ENCODE measurements at places on chromosomes 2 and 18.

- no peak for DNase-seq
These were observed 15.9 kb downstream of the RNF152 start for GRCh38 chr18:61876899-61877298.

GRCh38 chr2:195532628-195533271 is 124.3 kb upstream of the SLC39A10 start:
- no peak for DNase-seq

DNA sequence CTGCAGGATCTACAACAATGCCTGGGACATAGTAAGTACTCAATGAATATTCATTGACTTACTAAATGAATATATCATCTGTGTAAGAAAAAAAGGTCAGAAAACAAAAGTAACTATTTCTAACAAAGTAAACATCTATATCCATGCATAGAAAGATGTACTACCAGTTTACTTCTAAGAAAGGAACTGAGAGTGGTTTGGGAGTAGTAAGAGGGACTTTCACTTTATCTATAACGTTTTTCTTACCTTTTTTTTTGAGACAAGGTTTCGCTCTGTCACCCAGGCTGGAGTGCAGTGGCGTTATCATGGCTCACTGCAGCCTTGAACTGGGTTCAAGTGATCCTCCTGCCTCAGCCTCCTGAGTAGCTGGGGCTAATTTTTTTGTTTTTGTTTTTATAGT is 25.7 kb downstream of the DHX57 start:
- no peak for DNase-seq

DNA sequence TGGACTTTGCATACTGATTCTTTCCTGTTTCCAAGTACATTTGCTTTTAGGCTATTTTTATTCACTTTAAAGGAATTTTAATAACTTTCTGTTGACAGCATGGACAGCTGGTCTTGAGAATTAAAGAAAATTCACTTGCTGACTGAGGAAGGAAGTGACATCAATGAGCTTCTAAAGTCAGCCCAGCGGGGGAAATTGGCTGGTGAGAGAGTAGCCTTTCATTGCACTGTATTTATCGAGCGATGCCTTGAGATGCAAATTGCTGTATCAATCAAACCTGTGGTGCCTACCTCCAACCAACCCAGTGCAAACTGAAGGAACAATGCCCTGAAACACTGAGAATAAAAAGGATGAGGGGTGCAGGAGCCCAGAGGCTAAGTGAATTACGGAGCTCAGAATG is 91.4 kb upstream of the AQP4 start:
- DNase-seq, result no peak

DNA sequence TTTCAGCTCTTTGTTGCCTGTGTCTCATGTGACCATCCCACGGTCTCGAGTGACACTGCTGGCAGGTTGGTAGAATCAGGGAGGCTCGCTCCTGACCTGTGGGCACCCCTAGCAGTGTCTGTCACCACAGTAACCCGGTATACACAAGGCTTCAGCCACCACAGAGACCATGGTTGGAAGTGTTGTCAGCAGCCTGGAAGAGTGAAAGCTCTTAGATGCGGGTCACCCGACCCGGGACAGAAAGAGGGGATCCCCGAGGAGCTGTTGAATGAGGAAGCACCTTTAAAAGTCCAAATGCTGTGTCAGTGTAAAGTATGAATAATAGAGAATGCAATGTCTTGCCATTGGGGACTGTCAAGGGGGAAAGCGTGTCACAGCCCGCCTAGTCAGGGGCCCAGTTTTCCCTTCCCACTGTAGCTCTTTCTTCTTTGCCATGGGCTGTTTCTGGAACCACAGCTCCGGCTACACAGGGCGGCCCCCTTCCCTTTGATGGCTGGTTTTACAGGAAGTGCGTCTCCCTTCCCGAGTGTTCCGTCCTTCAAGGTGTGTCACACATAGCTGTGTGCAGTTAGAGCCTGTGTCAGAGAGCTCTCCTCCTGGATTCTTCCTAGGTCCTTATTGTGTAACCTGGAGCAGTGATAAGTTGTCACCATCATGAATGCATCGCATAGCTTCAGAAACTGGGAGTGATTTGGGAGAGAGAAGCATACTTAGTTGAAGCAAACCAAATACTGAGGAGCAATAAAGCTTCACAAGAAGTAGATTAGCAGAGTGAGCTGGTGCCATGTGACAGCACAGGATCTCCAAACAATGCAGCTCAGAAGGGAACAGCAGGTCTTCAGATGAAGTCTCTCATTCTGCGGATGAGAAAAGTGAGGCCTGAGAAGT is 81.4 kb downstream of the MTCL1 start:
- DNase-seq, result no peak

DNA sequence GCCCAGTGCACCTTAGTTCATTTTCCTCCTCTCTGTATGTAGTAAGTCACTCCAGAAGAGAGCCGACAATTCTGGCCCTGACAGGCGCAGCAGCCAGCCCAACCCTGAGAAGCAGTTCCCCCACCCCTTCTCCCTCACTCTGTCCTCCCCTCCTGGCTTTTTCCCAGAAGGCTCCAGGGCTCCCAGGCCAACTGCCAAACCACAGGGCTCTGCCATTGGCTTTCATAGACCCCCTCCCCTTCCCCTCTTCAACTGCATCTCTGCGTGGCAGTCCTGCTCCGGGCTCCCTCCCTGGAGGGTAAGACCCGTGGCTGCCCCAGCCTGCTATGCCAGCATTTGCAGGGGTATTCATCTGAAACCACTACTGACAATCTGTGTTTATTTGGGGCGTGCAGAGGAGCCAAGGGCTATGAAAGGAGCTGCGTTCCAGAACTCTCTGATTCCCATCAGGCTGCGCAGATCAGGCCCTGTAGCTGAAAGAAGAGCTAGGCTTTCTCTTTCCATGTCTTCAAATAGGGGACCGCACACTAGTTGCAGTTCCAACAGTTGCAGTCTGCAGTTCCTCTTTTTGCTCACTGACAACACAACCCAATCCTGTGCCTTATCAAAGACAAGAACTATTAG is 388.6 kb upstream of the TNP1 start:
- no peak for DNase-seq

DNA sequence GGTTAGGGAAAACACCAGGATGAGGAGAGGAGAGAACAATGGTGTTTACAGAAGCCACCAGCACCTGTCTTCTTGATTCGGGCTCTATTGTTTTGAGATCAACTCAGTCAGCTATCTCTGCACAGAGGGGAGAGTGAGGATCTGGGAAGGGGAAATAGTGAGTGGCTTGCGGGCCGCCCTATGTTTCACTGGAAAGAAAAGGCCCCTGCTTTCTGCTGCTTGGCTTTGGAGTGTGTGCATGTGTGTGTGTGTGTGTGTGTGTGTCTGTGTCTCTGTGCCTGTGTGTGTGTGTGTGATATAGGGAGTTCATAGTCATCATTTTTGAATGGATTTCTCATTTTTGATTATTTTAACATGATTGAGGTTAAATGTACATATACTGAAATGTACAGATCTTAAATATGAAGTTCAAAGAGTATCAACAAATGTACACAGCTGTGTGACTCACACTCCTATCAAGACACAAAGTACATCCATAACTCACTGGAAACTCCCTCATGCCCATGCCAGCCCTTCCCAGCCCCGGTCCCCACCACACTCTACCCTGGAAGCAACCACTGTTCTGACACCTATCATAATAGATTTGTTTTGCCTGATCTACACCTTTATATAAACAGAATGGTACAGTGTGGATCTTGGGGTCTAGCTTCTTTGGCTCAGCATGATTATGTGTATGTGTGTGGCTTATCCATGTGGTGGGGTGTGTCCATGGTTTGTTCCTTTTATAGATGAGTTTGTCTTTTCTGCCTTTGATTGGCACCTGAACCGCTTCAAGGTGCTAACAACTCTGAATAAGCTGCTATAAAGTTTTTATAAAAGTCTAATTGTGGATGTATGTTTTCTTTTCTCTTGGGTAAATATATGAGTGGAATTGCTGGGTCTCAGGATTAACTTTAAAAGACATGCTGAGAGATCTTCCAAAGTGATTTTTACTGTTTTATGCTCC is 258.3 kb downstream of the SETBP1 start:
- no peak for DNase-seq

DNA sequence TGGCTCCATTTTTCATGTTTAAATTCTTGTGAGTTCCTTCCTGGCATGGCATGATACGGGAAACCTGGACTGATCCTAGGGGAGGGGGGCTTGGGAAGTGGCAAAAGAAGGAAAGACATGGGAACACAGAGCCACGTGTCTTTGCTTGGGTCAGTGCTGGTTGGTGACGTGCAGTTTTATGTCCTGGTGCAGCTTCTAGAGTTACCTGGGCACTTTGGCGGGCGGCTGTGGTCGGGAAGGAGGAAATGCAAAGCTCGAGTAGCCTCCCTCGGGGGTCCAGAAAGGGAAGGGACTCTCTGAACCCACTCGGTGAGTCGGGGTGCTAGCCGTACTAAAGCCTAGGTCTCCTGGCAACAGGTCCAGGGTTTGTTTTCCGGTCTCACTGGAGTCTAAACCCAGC is 94.6 kb downstream of the APOB start:
- no peak for DNase-seq

GRCh38 chr2:213065583-213066442 is 85.6 kb downstream of the IKZF2 start:
- DNase-seq, result peak; percentile 1

DNA sequence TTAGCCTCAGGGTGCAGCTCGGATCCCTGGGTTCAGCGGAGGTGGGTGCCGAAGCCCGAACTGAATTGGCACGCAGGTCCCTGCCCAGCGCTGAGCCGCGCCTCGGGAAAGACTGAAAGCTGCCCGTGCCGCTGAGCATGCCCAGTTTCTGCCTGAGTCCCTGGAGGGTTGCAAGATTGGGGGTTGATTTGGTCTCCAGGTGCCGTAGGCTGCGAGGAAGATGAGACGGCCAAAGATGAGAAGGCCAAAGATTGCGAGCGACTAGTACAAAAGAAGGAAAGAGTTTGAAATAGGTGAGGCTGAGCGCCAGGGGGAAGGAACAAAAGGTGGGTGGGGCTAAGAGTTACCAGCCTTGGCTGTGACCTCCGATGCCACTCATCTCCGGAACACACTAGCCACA is 852 bp upstream of the KCNH7 start:
- DNase-seq, result no peak

GRCh38 chr2:29154610-29155009 is 39.4 kb downstream of the CLIP4 start:
- DNase-seq, result no peak

GRCh38 chr2:167749660-167750059 is 497.7 kb downstream of the STK39 start:
- DNase-seq, result no peak

GRCh38 chr2:44016282-44016681 is 20.5 kb upstream of the LRPPRC start:
- peak; percentile 50 for DNase-seq

DNA sequence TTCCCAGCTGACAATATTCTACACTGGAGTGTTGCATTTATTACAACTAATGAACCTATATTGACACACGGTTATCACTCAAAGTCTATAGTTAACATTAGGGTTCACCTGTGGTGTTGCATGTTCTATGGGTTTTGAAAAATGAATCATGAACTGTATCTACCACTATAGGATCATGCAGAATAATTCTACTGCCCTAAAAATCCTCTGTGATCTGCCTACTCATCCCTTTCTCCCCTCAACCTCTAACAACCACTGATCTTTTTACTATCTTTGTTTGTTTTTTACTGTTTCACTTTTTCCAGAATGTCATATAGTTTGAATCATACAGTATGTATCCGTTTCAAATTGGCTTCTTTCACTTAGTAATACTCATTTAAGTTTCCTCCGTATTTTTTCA is 47.6 kb upstream of the TCF7L1 start:
- DNase-seq, result no peak

GRCh38 chr2:220512419-220512818 is 885.0 kb downstream of the SLC4A3 start:
- DNase-seq, result no peak

DNA sequence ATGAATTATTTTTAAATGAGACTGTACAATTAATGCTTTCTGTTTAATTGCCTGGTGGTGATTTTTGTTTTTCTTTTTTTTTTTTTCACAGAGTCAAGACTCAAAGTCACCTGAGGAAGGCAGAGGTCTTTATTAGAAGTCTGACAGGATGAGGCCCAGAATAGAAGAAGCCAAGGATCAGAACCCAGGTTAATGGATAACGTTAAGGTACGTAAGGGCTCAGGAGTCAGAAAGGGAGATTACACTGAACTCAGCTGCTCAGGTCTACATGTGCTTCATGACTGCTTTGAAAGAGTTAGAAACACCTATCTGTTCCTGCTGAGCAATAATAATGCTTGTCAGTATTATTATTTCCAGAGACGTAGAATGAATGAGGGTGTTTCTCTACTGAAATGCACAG is 196.5 kb downstream of the LRATD1 start:
- DNase-seq, result no peak

GRCh38 chr2:203685081-203685621 is 21.3 kb upstream of the CD28 start:
- DNase-seq, result no peak

- no peak for DNase-seq
These were observed 142.0 kb upstream of the UNC80 start for GRCh38 chr2:209629597-209629996.

DNA sequence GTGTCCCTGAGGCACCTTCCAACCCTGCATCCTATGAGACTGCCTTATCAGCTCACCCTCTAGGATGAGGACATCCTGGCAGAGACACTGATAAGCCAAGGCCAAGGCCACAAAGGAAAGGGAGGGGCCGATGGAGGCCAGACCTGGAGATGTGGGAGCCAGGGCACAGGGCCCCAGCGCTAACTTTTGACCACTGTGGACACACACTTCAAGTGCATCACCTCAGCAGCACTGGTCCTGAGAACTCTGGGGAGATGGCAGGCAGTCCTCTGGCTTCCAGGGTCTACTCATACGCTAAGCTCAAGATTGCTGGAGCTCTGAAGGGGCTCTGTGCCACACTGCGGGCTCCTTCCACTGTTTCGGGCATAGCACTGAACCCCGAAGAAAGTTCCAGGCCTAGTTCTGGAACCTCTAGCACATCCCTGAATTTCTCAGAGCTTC is 100.2 kb upstream of the ID2 start:
- DNase-seq, result no peak

GRCh38 chr2:240355001-240355891 is 80.2 kb upstream of the GPC1 start:
- DNase-seq, result no peak

- no peak for DNase-seq
These were observed 7.8 kb downstream of the ACMSD start for GRCh38 chr2:134846213-134846612.

DNA sequence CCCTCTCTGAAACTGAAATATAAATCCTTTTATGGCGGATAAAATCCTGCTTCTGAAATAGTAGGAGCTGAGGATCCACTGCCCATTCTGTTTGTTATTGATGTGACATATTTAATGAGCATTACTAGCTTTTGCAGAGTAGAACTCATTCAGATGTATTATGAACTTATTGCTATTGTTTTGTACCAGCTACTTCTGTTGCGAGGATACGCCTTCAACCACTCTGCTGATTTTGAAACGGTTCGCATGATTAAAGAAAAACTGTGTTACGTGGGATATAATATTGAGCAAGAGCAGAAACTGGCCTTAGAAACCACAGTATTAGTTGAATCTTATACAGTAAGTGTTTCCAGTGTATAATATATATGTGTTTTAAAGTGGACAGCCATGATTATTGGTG is 27.7 kb downstream of the ACTR2 start:
- DNase-seq, result no peak

DNA sequence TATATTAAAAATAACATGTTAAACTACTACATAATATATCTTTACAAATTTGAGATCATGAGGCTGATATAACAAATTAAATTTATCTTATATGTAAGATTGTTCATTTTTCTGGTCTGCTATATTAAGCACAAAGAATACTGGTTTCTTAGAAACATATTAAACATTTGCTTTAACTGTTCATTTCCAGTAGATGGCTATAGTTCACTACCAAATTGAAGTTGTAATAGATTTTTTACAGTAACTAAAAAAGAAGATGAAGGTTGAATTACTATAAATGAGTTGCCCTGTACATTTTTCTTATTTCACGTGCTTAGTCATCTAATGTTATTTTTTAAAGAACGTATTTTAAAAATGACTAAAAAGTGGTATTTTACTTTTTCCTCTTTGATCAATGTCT is 57.0 kb downstream of the ZNF407 start:
- no peak for DNase-seq

All from stimulated activated CD4-positive, alpha-beta T cell treated with anti-CD3 and anti-CD28 coated beads, Interleukin-4, amount 100 ng/mL, for 1 hour (primary cell).